ENCODE measurements at places on chromosomes 3 and 15.
A peak's percentile ranks its signal among the peaks of the same experiment; 100 is the strongest.

DNA sequence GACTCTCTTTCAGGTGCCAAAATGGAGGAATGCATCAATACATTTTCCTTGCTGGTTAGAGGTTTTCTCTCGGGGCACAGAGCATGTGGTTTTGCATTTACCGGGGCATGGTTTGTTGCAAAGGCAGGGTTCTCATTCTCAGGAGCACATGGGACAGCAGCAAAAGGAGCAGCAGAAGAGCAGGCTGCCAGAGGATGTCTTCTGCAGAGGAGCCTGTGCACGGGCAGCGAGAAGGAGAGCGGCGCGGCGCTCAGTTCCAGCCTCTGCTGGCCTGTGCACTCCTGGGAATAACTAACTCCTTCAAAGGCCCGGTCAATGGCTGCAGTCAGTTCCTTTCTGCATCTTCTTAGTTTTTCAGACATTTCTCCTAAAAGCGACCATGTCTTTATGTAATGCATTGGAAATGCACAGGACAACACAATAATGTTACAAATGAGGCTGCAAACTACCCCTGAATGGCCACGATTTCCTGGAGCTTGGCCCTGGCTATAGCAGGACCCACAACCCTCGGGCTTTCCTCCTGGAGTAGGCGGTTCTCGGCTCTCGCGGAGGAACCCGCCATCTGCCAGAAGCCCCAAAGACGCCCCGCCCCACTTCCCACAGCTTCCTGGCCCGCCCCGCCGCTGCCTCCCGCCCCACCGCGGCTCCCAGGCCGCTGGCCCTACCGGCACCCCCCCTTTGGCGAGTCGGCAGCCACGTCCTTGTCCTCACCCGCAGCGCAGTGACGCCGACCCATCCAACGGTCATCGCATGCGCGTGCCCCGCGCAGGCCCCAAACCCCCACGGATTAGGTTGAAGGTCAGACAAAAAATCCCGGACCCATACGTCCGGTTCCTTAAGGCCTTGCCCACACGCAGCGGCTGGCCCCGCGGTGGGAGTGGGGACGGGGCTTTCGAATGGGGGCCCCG lies at the start of gene C3orf62:
TSS of gene C3orf62 (minus strand) at position 758 of the 908 bp plus-strand sequence. CDS start at position 398, 360 bp downstream.
- peak; percentile 38 for DNase-seq

GRCh38 chr3:151156618-151157216 lies 46.3 kb downstream of the GPR171 start:
- DNase-seq, result no peak

DNA sequence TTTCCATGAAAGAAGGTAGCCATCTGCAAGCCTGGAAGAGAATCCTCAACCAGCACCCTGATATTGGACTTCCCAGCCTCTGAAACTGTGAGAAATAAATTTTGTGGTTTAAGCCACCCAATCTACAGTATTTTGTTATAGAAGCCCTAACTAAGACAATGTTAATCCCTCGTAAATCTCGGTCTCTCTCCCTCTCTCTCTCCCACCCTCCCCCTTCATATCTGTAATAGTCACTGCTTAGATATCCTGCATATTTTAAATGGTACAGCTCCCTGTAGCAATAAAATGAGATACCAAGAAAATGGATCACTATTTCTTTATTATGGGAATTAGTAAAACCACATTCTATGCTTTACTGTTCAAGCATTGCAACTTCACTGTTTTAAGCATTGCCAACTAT lies 21.0 kb upstream of the FAM174B start:
- DNase-seq, result no peak

GRCh38 chr3:46405301-46406019 lies 1.4 kb downstream of the CCR5AS start:
- no peak for DNase-seq

GRCh38 chr3:169162107-169162506 lies 501.4 kb downstream of the MECOM start:
- DNase-seq, result no peak

GRCh38 chr3:184603151-184604030 lies 41.8 kb downstream of the EPHB3 start:
- no peak for DNase-seq

- DNase-seq, result no peak
Measured at GRCh38 chr3:71509066-71509465, 74.5 kb downstream of the FOXP1 start.

DNA sequence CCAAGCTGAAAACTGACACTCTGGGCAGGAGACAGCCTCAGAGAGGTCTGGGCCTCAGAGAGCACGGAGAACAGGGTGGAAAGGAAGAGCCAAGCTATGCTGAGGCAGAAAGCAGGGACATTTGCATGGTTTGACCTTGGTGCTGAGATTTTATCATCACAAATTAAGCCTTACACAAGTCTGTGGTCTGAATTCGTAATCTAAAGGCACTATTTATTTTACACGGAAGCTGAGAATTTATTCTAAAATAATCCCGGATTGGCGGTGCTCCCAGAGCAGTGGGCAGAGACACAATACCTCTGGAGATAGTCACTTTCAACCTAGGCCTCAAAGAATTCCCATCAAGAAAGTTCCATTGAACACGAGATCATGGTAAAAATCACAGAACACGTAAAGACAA lies 47.5 kb downstream of the CFAP92 start:
- DNase-seq, result peak; percentile 61

DNA sequence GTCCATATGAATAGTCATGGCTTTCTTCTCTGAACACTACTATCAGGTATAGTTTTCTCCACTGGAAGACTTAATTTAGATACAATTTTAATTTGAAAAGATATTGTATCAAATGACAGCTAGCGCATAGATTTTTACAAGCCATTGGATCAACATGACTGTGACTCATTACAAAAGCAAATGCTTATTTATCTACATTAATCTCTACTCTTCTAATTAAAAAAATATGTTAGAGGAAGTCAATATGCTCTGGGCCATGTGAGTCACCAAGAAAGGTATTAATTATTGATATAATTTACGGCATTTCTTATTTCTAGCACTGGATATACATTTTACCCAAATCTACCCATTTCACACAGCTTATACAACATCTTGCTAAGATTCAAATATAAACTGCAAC lies 800.3 kb upstream of the GBE1 start:
- DNase-seq, result no peak

GRCh38 chr3:98180319-98180890 lies 13.9 kb downstream of the OR5H15 start:
- DNase-seq, result no peak

DNA sequence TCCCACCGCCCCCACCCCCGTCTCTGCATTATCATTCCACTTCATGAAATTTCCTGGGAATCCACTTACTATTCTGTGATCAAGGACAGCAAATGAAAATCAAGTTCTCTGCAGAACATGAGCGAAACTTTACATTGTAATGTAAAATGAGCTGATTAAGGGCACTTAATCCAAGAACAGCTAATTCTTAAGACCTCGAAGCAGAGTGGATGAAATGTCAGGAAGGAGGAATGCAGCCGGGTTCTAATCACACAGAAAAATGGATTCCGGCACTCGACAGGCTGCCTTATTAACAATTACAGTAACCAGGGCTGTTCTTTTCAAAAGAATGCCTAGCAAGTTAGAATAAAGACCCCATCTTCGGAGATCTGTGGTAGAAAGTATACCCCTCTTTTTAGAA lies 57.5 kb downstream of the RFTN1 start:
- DNase-seq, result no peak

GRCh38 chr3:143855183-143855582 lies 6.9 kb upstream of the SLC9A9 start:
- DNase-seq, result no peak

DNA sequence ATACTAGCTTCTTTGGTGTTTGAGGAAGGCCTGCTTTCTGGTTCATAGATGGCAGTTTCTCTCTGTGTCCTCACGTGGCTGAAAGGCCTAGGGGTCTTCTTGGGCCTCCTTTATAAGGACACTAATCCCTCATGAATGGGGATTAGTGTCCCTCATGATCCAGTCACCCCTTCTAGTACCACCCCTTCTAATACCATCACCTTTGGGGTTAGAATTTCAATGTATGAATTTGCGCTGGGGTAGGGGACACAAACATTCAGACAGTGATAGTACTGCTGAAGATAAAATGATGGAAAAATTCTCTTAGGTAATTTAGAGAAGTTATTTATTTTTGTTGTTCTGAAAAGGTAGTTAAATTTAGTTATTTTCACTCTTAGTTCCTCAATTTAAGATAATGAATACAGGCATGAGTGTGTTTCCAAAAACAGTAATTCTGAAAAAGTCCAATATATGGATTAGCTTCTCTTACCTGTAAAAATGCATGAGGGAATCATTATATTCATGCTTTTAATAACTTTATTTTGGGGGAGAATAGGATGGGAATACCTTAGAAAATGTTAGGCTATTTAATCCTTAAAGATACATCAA lies 103.6 kb downstream of the FNDC3B start:
- DNase-seq, result no peak

DNA sequence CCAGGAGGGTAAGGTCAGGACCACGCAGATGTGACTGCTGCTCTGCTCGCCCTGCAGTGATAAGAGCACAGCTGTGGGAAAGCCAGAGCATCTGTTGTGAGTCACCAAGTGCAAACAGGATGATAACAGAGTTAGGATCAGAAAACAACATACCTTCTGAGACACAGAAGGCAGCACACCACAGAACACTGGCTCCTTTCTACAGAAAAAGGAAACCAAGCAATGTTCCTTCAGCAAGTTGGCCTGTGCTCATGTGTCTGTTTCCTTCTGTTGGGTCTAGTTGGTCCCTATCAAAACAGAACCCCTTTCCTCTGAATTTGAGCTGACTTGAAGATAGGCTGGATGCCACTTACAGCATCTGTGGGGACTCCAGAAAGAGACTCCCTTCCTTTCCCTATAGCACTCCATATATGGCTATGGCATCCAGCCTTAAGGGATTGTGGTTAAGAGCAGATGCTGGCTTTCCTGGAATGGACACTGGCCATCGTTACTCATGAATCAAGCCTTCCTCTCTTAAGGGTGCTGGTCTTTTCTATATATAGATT lies 440.7 kb upstream of the THBS1 start:
- DNase-seq, result peak; percentile 79
